Smooth muscle cell of the coronary artery (primary cell): ENCODE measurements at places on chromosomes 5 and 9. TPM values are rescaled to one million over a fixed set of nuclear protein-coding genes. Genes with fewer than 3 reads are reported as not detected.

Gene TMEM174
- not detected in 2 replicates for total RNA-seq

Gene NTRK2
- 0.38 and 25.4 TPM in 2 replicates for total RNA-seq

Gene PTPN3
- 0.47 and 2.7 TPM in 2 replicates for total RNA-seq

Gene ECSCR
- total RNA-seq, result 0.23 and 12.6 TPM in 2 replicates

Gene GPRIN1
- total RNA-seq, result 0.70 and 0.83 TPM in 2 replicates

Gene BTNL8
- under 0.01 TPM in 1 of 2 replicates, not detected in the other for total RNA-seq

Gene RAB14
- total RNA-seq, result 9.4 and 19.6 TPM in 2 replicates

Gene GMCL2
- total RNA-seq, result not detected in 2 replicates

Gene DMAC1
- 7.7 and 11.7 TPM in 2 replicates for total RNA-seq

Gene IL6ST
- total RNA-seq, result 452 and 1,430 TPM in 2 replicates

Gene TESK1
- 5.7 and 18.8 TPM in 2 replicates for total RNA-seq

Gene EQTN
- not detected in 2 replicates for total RNA-seq
